ENCODE measurements at places on chromosomes 13 and 19.

GRCh38 chr19:41323430-41324125, 13.6 kb downstream of the CCDC97 start:
- DNase-seq = peak; percentile 93

- DNase-seq = no peak
Observed at GRCh38 chr13:74646091-74646490, 511.9 kb upstream of the KLF12 start.

- no peak for DNase-seq
Observed at GRCh38 chr19:1087813-1088415, 7.3 kb downstream of the POLR2E start.

DNA sequence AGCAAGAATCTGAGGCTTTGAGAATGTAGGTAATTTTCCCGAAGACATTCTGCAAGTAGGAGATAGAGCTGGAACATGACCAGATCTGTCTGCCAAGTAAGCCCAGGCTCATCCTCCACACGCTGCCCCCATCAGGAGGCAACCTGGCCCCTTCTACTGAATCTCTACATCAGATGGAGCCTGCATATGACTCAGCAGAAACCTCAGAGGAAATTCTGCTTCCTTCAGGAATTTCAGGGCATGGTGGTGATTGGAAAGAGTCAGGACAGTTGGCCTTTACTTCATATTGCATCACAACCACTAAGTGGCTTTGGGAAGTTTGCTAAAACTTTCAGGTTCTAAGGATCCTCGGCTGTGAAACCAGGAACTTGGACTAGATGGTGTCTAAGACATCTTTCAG, 85.2 kb downstream of the LRRC63 start:
- DNase-seq = peak; percentile 83

DNA sequence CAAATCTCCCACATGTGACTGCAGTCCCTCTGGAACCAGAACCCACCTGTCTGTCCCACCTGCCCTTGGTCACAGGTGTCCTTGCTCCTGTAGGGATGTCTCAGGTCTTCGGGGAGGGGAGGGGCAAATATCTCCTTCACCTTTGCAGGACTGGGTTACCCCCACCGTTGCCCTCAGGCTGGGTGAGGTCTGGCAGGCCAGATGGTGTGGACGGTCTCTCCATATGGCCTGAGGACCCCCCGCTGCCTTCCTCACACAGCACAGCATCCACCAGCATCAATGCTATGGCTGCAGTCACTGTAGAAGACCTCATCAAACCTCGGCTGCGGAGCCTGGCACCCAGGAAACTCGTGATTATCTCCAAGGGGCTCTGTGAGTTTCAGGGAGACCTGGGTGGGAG, 10.0 kb downstream of the SLC5A5 start:
- DNase-seq = no peak

GRCh38 chr13:104043184-104043583, 977.0 kb upstream of the SLC10A2 start:
- no peak for DNase-seq

- DNase-seq = peak; percentile 4
Observed at GRCh38 chr13:43389573-43389972, 366.2 kb downstream of the DNAJC15 start.

DNA sequence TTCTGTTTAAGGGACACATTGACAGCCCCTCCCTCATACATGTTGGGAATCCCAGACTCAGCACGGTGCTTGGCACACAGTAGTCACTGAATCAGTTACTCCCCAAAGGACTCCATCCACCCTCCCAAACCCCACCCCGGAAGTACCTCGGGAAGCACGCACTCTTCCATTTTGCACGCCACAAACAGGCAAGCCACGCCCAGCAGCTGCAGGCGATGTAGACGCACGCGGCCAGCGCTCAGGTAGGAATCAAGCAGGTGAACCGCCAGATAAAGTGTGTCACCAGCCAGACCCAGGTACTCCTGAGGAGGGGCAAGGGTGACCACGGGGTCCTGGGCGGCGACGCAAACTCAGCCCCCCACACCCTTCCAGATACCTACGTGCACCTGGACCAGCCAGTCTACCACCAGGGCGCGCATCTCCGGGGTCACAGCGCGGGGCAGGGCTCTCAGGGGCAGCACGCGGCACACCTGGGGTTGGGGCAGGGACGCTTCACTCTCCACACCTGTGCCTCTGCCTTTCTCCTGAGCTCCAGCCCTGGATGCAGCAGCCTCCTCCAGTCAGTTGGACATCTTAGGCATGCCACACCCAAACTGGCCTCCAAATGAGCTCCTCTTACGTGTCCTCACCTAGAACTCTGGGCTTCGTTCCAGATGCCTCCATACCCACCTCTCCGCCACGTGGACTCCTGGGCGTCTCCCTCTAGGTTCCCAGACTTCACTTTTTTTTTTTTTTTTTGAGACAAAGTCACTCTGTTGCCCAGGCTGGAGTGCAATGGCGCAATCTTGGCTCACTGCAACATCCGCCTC, 1.9 kb downstream of the CCNP start:
- no peak for DNase-seq

- DNase-seq = no peak
Observed at GRCh38 chr19:3507371-3508120, 1.4 kb downstream of the FZR1 start.

- DNase-seq = no peak
Observed at GRCh38 chr13:110942248-110942981, 27.5 kb upstream of the ANKRD10 start.

GRCh38 chr13:99015606-99016490, 38.0 kb upstream of the DOCK9 start:
- DNase-seq = no peak

GRCh38 chr13:80284290-80284689, 56.6 kb downstream of the SPRY2 start:
- no peak for DNase-seq

- no peak for DNase-seq
Observed at GRCh38 chr19:376111-376470, 31.5 kb upstream of the MIER2 start.

Measured in HCEC 1CT (cell line).